ENCODE measurements at places on chromosomes 4 and X. TPM values are rescaled to one million over a fixed set of nuclear protein-coding genes. Genes with fewer than 3 reads are reported as not detected.

DNA sequence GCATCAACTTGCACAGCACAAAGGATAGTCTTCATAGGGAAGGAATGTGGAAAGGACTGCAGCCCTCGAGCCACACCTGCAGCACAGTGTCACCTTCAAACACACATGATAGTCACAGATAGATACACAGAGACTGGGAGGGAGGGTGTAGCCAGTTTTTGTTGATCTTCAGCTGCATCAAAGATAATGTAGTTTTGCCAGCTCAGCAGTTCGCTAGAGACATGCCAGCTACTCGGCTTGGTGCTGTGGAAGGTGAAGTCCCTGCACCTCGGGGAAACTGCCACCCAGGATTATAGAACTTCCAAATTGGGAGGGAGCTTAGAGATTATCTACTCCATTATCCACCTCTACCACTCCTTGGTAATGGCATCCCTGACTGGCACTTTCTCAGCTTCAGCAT, 92.9 kb upstream of the PAK3 start:
- no peak for DNase-seq

- DNase-seq: no peak
Observed at GRCh38 chr4:47642985-47643760, 158.1 kb downstream of the ATP10D start.

DNA sequence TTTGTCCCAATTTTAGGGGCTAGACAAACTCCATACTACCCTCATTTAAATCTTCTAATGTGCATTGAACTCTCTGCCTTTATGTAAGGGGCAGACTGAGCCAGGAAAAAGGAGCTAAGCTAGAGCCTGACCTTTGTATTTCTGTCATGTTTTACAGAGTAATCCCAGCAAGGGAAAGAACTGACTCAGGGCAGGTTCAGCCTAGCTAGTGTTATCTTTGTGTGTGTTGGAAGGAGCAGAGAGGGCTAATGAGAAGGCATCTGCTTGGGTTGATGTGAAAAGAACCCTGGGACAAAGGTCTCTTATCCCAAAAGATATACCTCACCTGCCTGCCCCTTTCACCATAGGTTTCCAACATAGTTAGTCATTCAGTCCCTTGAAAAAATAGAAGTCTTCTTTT, 31.7 kb downstream of the IGSF1 start:
- no peak for DNase-seq

DNA sequence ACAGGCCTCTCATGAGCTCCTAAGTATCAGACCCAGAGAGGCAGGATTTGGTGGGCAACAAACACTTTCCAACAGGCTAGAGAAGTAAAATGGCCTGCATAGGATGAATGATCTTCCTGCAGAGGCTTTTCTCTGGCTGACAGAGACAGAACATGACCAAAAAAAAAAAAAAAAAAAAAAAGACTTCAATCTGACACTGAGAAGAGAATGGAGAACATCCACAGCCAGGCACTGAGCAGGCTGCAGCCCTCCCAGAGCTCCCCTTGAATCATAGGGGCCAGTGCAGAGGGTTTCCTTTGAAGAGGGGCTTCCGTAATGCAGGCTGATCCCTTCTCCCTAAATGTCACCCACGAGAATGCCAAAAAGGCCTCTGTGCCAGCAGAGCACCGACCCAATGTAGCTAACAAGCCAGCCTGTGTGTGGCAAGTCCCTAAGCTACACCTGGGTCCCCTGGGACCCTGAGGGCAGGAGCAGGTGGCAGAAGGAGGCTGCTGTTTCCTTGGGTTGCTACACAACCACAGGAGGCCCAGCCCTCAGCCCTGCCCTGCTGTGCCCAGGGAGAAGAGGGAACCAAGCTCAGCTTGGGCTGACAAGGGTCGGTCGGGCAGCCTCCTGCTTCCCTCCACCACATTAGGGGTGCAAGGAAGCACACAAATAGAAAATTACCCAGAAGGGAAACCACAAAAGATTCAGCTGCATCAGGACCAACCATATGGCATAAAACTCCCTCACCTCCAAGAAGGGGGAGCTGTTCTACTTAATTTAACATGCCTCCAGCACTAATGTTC, 55.6 kb downstream of the MAP7D2 start:
- no peak for DNase-seq

- DNase-seq: no peak
Observed at GRCh38 chr4:81457921-81458520, 13.7 kb downstream of the RASGEF1B start.

GRCh38 chrX:102899940-102900916, 36.8 kb upstream of the RAB40AL start:
- peak; percentile 72 for DNase-seq

- DNase-seq: peak; percentile 66
Observed at GRCh38 chr4:57109847-57110639, at the start of gene IGFBP7. Gene IGFBP7, minus strand, starts transcription at chr4:57110385. Its CDS starts 34 bp downstream, at chr4:57110351.

- no peak for DNase-seq
Observed at GRCh38 chr4:70288651-70289050, 46.1 kb upstream of the CABS1 start.

DNA sequence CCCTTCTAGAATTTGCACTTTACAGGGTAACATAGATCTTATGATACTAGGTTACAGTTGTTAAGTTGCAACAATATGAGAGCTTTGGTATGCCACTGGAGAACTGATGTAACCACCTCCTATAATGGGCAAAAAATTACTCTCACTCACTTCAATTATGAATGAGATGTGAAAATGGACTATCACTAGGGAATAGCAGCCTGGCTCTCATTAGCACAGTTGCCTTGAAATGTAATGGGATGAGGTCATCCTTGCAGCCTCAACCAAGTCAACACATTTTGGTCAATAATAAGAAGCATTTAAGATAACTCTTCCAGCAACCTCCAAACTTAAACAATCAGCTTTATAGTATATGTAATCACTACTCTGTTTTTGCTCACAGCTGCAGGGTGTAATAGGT, 69.4 kb downstream of the TBC1D9 start:
- no peak for DNase-seq

- peak; percentile 26 for DNase-seq
Observed at GRCh38 chr4:114474188-114474800, 124.3 kb upstream of the UGT8 start.

DNA sequence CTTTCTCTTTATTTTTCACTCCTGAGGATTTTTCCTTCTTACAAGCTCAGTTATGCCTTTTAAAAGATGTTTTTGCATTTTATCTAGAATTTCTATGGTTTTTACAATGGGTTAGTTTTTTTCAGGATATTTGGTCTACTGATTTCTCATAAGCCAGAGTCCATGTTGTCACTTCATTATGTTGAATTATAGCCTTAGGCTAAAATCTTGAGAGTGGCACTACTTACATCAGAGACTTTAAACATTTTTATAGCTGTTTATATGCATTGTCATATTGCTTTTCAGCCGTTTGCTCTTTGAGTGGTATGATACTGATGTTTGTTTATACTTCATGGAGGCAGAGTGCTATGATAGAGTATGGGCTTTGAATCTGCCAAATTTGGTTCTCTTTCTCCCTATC, 36.4 kb downstream of the CXorf58 start:
- no peak for DNase-seq

DNA sequence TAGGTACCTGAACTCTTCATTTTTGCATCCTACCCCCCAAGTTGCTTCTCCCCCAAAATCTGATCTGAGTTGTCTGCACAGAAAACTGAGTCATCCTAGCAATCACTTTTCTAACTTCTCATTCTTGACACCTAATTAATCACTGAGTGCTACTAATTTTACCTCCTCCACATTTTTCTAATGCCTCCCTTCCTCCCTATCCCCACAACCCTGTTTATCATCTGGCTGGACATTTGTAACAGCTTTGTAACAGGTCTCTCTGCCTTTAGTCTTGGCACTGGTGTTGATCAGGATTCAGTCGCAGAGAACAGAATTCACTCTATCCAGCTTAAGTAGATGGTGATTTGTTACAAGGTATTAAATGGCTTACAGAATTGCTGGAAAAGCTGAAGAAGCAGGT, 303.9 kb upstream of the GATB start:
- DNase-seq: no peak

GRCh38 chrX:87392369-87392768, 125.2 kb upstream of the KLHL4 start:
- DNase-seq: peak; percentile 36

DNA sequence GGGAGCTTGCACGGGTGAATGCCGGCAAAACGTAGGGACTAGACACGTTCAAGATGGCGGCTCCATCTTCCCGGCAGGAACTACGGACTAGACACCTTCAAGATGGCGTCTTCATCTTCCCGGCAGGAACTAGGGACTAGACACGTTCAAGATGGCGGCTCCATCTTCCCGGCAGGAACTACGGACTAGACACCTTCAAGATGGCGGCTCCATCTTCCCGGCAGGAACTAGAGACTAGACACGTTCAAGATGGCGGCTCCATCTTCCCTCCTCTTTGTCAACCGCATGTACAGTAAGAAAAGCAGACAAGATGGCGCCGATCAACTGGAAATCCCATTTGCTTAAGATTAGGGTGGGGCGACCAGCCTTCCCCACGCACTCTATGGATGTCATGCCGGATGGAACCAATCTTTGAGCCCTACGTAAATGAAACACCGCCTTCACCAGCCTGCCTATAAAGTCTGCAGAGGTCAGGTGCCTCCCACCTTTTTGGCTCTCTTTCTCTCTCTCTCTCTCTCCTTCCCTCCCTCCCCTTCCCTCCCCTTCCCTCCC, 222.4 kb downstream of the CRLF2 start:
- no peak for DNase-seq

Gene FABP2
- not detected for total RNA-seq

Gene IL3RA
- total RNA-seq: 28.9 TPM

Gene PNMA3
- not detected for total RNA-seq

DNA sequence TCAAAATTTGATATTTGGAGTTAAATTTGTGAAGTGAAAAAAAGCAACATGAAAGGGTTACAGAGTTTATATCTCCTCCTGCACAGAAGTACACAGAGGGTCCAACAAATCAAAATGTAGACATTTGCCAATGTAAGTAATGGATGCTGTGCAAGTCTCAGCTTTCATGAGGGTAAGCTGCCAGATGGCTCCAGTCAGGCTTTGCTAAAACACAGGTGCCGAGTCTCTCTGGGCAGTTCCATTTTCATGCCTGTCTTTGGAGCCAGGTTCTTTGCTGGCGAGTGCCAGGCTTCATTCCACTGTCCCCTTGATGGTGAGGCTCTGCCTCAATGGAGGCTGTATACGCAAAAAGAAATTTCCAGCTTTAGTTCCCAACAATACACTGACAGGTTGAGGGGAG, 27.9 kb downstream of the SLC4A4 start:
- DNase-seq: no peak

- DNase-seq: no peak
Observed at GRCh38 chrX:68835104-68835442, 6.3 kb downstream of the EFNB1 start.

Gene EDNRA
- not detected for total RNA-seq

DNA sequence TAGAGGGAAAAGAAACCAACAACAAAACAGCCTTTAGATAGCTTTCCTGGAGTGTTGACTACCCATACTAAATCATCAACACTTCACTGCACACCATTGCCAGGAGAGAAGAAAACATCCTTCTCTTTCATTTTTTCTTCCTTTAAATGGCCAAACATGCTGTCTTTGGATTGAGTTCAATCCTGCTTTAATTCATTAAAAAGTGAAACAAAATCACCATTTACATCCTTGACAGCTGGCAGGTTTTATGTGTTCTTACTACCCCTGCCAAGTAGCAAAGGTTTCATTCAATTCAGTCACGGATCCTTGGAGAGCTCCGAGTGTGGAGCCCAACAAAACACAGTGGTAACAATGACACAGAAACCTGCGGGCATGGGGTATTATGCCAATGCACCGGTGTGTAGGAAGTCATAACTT, 568.3 kb downstream of the ANKRD50 start:
- DNase-seq: peak; percentile 93

DNA sequence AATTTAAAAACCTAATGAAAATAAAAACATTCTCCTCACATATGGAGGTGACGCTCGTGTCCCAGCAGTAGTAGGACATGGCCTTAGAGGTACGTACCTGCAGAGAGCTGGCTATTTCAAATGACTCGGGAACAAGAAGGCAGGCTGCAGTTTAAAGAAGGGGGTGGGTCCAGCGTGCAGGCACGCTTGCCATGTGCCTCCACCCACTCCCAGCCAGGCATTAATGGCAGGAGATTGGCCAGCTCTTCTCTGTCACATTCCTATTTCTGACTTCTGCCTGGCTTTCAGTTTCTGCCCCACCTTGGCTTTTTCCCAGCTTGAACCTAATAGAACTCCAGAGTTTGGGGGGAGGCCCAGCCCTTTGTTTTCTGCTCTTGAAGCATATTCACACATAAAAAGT, 17.2 kb downstream of the PDHA1 start:
- no peak for DNase-seq

DNA sequence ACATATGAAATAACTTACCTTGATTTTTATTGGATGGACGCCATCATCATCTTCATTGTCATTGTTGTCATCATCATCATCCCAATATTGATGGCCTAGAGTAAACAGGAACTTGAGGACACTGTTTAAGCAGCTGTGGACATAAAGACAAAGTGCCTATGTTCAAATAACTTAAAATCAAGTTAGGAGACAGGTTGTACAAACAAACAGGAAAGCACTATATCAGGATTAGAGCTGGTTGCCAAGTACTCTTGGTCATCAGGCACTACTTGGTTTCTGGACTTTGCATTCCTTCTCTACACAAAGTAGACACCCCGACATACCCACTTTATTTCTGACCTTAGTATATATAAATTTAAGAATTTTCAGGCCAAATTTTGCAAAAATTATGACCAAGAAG, 608.6 kb downstream of the KLHL13 start:
- DNase-seq: no peak

Gene NPY2R
- total RNA-seq: not detected

DNA sequence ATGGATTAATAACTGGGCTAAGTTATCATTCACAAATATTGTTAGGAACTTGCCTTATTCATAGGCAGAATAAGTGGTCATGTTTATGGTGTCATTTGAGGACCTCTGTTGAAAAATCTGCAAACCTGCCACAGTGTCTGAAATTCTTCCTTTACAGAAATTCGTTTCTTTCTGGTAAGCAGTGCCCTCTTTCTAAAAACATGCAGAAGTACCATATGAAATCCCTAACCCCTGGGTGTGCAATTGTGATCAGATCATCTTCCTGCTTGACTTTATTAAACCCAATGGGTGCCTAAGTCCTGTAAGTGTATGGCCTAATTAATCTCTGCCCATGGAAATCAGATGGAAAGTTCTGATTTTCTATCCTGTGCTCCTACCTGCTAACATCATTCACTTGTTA, 4.4 kb upstream of the HTATSF1 start:
- DNase-seq: no peak

- no peak for DNase-seq
Observed at GRCh38 chrX:17682259-17682658, 55.0 kb upstream of the SCML1 start.

Gene STATH
- total RNA-seq: not detected

DNA sequence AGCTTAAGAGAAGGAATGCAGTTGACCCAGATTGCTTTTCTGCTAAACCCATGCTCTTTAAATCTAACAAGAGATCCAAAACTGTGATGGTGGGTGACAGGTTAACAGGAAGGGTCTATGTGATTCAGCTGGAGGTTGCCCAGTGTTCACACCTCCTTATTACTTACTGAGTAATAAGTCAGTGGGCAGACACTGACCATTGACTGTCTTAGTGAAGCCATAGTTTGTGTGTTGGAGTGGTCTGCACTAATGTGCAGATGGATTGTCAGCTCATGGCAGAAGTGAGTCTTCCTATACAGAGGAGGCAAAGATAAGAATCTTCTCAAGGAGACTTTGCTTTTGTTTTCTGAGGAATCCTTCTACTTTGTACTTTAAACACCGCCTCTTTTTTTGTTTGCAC, 15.2 kb upstream of the RUFY3 start:
- peak; percentile 36 for DNase-seq

GRCh38 chr4:128707864-128708263, 101.6 kb upstream of the JADE1 start:
- no peak for DNase-seq

Gene HPSE
- 7.0 TPM for total RNA-seq
